Thoracic aorta (tissue), 2 donors: ENCODE measurements at places on chromosomes 3 and 15. TPM values are rescaled to one million over a fixed set of nuclear protein-coding genes. Genes with fewer than 3 reads are reported as not detected.

DNAJB8 gene
- not detected for total RNA-seq

FLNB gene
- 96.9 TPM for total RNA-seq

FANCD2OS gene
- total RNA-seq: not detected

ISL2 gene
- total RNA-seq: not detected

FGF12 gene
- not detected for total RNA-seq

DNASE1L3 gene
- 3.8 TPM for total RNA-seq

DLL4 gene
- 13.0 TPM for total RNA-seq

APBA2 gene
- total RNA-seq: 5.6 TPM

HDC gene
- 8.3 TPM for total RNA-seq

CADPS gene
- 7.2 TPM for total RNA-seq

CHRNB4 gene
- not detected for total RNA-seq

C3orf85 gene
- not detected for total RNA-seq

CGNL1 gene
- total RNA-seq: 11.8 TPM

GRCh38 chr15:66570842-66571478, 5.2 kb upstream of the LCTL start:
- DNase-seq: no peak
- no peak overlapping the region for H3K27ac ChIP-seq
- no peaks in the 10 kb centered on the region for H3K4me1 ChIP-seq
- H3K36me3 ChIP-seq: no peaks in the 10 kb centered on the region

- DNase-seq: no peak
- no peaks in the 10 kb centered on the region for H3K27me3 ChIP-seq
- H3K4me1 ChIP-seq: no peaks in the 10 kb centered on the region
- no peaks in the 10 kb centered on the region for H3K36me3 ChIP-seq
Measured at GRCh38 chr3:69983546-69984265, 15.8 kb upstream of the SAMMSON start.

DNA sequence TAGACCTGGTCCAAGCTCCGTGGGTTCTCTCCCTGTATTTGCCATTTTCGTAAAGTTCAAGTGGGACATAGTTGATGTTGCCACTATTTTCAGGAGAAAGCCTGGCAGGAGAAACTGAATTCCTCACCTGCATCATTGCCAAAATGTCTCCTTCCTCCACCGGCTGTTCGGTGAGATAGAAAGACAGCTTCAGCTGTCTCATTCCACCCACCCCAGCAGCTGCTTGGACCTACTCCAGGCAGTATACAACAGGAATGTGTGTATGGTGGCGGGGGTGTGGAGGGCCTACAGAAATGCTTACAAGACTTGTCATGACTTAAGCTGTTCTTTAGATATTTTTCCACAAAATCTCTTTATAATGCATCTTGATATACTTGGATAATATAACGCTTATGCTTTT, 132.7 kb upstream of the RAP2B start:
- no peaks in the 10 kb centered on the region for H3K4me1 ChIP-seq
- no peaks in the 10 kb centered on the region for H3K36me3 ChIP-seq
- no peak overlapping the region for H3K4me3 ChIP-seq
- DNase-seq: no peak

DNA sequence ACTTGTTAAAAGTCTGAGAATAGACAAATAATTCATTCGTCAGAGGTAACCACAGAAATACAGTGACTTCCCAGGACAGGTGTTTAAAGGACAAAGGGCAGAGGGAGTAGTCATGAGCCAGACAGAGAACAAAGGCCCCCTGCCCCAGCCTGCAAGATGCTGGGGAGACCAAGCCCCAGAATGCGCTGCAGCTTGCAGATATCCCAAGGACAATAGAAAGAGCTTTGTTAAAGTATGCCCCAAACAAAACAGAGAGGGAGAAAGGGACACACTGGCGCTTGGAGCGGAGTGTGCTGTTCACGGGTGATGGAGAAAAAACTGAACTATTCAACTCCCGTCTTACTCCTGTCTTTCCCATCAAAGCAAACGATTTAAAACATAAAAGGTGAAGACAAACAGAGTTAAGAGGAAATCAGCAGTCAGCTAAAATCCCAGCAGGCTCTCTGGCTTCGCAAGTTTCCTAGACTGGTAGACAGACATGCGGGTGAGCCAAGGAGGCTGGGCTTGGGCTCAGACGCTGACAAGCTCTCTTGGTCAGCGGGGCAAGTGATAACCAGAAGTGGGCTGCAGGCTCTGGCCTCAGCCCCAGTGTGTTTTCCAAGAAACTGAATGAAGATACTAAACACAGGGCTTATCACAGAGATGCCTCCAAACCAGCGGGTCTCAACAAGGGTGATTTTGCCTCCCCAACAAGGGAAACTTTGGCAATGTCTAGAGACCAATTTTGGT, 130.1 kb downstream of the UACA start:
- DNase-seq: no peak
- H3K36me3 ChIP-seq: no peaks in the 10 kb centered on the region
- H3K4me3 ChIP-seq: no peak overlapping the region
- H3K4me1 ChIP-seq: no peaks in the 10 kb centered on the region

DNA sequence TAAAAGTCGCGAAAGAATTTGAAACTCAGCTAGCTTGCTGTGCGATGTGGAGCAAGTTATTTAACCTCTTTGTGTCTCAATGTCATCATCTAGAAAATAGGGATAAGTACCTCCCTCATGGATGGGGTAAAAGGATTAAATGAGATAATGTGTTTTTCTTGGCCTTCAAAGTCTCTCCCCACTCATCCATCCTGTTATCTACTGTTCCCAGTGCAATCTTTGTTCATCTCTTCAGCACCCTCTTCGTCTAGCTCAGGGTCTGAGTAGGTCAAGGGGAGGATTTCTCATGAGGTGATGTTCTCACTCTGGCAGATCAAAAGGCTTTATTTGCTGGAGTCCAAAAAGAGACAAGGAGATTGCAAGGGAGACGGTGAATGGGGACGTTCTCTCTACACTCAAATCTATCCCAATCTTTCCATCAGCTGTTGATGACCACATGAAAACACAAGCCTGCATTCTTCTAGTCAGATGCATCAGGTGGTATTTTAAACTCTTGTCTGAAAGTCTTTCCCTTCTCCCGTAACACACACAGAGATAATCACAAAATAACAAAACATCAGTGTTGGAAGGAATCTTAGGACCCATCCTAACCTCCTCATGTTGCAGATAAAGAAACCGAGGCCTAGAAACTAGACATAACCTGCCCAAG, 1.3 kb downstream of the MESD start:
- H3K27me3 ChIP-seq: no peaks in the 10 kb centered on the region
- no peak overlapping the region for H3K27ac ChIP-seq
- H3K36me3 ChIP-seq: no peaks in the 10 kb centered on the region
- peaks cover 35% of the 10 kb centered on the region for H3K4me1 ChIP-seq
- no peak for DNase-seq
- peak overlapping the region; percentile 76 for H3K4me3 ChIP-seq

DNA sequence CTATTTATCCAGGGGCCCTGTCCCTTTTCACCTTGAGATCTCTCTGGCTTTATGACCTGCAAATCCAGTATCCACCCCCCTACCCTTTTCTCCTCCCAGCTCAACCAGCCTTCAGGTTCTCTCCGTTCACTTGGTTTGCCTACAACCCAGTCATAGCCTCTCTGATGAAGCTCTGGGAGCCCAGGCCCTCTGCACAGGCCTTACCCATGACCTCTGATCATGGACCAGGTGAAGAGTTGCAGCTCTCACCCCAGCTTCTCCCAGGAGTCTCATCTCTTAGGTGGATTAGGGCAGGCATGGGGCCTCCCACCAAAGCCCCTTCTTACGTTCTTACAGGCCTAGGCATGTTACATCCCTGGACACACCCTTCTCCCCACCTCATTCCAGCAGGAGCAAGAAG, 59.8 kb downstream of the EXOG start:
- no peak overlapping the region for H3K4me3 ChIP-seq
- no peaks in the 10 kb centered on the region for H3K27me3 ChIP-seq
- no peak overlapping the region for H3K27ac ChIP-seq
- no peak for DNase-seq

GRCh38 chr3:123318374-123318773, 116.6 kb downstream of the SEC22A start:
- no peaks in the 10 kb centered on the region for H3K4me1 ChIP-seq
- no peak overlapping the region for H3K4me3 ChIP-seq
- peaks cover 29% of the 10 kb centered on the region for H3K36me3 ChIP-seq

DNA sequence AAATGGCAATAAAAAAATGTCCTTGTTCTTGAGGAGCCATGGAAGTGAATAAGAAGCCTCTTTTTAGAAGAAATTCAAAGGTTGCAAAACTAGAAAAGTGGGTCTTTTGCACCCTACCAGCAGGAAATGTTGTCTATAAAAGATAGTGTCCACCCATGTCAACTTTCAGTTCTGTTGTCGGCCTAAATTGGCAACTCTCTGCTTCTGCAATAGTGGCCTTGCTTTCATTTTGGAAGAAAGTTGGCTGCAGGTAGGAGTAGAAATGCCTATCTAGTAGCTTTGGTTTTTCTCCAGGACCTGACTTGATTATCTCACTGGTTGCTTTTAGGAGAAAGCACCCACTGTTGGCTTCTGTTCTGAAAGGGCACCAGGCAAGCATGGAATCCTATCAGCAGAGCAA, 85.4 kb downstream of the TMEM108 start:
- no peak overlapping the region for H3K4me3 ChIP-seq
- H3K4me1 ChIP-seq: no peaks in the 10 kb centered on the region
- H3K36me3 ChIP-seq: no peaks in the 10 kb centered on the region
- H3K27me3 ChIP-seq: no peaks in the 10 kb centered on the region
- DNase-seq: no peak
- no peak overlapping the region for H3K27ac ChIP-seq

DNA sequence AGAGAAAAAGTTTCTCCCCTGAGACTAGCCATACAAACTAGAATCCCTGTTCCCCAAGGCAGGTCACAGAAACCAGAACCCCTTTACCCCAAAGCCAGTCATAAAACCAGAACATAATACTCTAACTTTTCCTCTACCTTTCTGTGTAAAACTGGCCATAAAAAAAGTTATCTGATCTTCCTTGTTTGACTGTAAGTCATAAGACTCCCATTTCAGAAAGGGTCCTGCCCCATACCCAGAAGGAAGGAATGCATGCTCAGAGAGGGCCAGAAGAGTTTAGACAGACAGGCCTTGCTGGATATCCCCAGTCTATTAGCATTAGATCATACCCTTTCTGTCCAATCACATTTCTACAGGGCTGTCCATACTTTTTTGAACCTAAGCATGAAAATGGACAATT, 27.2 kb downstream of the SCN11A start:
- no peak overlapping the region for H3K4me3 ChIP-seq
- H3K27me3 ChIP-seq: no peaks in the 10 kb centered on the region

- no peaks in the 10 kb centered on the region for H3K36me3 ChIP-seq
- H3K4me1 ChIP-seq: peaks cover 8% of the 10 kb centered on the region
- H3K4me3 ChIP-seq: peak within 1 kb of the TSS; percentile 85
- no peaks in the 10 kb centered on the region for H3K27me3 ChIP-seq
- DNase-seq: no peak
Measured at GRCh38 chr15:90201130-90201943, at the start of gene SEMA4B. SEMA4B (plus strand) TSS chr15:90201330; CDS start chr15:90201579, 249 bp downstream.

DNA sequence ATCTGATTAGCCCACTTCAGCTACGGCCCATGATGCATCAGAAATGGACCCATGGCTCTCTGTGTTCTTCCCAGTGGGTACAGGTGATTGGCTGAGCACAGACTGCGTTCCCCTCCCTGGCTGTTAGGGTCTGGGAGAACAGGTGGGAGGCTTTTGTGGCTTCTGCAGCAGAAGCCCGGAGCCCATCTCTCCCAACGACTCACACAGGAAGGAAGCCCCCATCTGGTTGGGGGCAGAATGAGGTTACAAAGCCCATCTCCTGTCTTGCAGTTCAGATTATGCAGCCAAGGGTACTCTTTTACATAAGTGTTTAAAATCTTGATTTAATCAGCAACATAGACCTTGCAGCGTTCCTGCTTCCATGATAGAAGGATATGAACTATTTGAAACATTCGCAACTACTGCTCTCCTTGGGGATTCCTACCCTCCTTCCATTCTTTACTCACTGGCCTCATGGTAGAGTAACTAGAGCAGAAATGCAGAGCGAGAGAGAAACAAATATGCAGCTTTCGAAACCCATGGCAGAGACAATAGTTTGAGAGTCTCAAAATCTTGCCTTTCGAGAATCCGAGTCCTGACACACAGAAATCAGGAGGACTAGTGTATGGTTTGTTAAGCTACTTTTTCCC, 291.3 kb downstream of the TLE3 start:
- H3K27ac ChIP-seq: no peak overlapping the region
- H3K4me3 ChIP-seq: no peak overlapping the region
- H3K36me3 ChIP-seq: no peaks in the 10 kb centered on the region
- no peaks in the 10 kb centered on the region for H3K27me3 ChIP-seq
- no peak for DNase-seq

DNA sequence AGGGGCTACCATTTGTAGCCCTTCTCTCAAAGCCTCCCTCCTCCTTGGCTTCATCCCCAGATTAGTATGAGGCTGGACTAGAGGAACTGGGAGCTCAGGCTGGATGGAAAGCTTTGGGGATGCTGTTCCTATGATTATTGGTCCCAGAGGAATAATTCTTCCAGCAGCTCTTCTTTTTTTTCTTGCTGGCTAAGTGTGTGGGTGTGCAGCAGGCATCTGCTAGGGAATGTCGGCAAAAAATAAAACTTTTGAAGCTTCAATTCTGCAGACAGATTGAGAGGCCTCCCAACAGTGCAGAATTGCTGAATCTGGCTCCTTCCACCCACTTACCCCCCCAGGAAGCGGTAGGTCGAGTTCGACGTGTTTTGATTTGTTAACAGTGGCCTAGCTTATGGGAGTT, 138.5 kb upstream of the ANKRD28 start:
- DNase-seq: no peak
- no peak overlapping the region for H3K27ac ChIP-seq
- H3K4me3 ChIP-seq: no peak overlapping the region
- H3K4me1 ChIP-seq: no peaks in the 10 kb centered on the region

GRCh38 chr15:92074646-92075045, 221.1 kb downstream of the SLCO3A1 start:
- H3K4me1 ChIP-seq: peaks cover 7% of the 10 kb centered on the region
- peak; percentile 19 for DNase-seq
- H3K36me3 ChIP-seq: no peaks in the 10 kb centered on the region

DNA sequence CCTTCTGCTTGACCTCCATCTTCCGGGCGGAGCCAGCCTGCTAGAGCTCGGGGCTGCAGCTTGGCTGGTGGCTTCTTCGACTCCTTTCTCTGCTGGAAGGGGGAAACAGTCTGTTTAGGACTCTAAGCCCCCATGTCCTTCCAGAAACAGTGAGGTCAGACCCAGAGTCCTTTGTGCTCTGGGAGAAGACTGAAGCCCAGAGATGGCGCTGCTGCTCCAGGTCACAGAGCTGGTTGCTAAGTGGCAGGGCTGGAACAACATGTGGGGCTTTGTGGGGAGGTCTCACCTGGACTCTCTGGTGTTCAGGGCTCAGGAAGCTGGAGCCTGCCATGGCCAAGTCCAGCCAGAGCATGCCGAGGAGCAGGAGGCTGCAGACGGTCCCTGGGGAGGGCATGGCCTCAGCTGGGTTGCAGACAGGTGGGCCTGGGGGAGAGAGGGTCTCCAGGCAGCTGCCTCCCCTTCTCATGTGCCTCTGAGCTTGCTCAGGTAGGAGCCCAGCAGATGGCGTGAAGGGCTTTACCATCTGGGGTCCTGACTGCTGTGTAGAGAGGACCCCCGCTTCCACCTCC, 2.9 kb downstream of the GHRL start:
- H3K36me3 ChIP-seq: peaks cover 2% of the 10 kb centered on the region
- no peak for DNase-seq
- no peak overlapping the region for H3K27ac ChIP-seq

GRCh38 chr15:83462953-83463433, 15.9 kb downstream of the SH3GL3 start:
- H3K4me1 ChIP-seq: no peaks in the 10 kb centered on the region
- no peaks in the 10 kb centered on the region for H3K36me3 ChIP-seq
- DNase-seq: no peak
- no peaks in the 10 kb centered on the region for H3K27me3 ChIP-seq
- H3K27ac ChIP-seq: no peak overlapping the region

GRCh38 chr15:74790080-74790916, 8.4 kb downstream of the CSK start:
- H3K4me1 ChIP-seq: peaks cover 78% of the 10 kb centered on the region
- H3K4me3 ChIP-seq: peak overlapping the region; percentile 37
- H3K27ac ChIP-seq: peak overlapping the region; percentile 69
- no peak for DNase-seq
